ENCODE measurements at places on chromosomes 1 and 21.
A peak's percentile ranks its signal among the peaks of the same experiment; 100 is the strongest.

GRCh38 chr1:94609619-94610018 lies 68.1 kb upstream of the F3 start:
- no peak for DNase-seq

DNA sequence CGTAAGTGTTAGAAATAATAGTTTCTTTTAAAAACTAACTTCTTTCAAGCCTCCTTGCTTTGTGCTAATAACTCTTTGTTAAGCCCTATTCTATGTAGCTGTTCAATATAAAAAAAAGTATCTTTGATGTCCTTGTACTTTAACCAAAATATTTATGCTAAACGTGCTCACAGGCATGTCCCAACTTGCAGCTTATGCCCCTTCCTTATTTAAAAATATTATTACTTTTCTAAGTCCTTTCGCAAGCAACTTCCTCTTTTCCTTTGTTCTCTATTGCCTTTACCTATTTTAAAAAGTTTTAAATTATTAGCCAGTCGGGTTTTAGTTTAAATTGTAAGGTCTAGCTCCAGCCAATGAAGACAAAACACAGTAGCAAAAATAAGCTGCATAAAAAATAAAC lies 43.4 kb upstream of the NBPF3 start:
- DNase-seq = no peak

GRCh38 chr1:61781151-61781550 lies 38.9 kb downstream of the PATJ start:
- DNase-seq = no peak

DNA sequence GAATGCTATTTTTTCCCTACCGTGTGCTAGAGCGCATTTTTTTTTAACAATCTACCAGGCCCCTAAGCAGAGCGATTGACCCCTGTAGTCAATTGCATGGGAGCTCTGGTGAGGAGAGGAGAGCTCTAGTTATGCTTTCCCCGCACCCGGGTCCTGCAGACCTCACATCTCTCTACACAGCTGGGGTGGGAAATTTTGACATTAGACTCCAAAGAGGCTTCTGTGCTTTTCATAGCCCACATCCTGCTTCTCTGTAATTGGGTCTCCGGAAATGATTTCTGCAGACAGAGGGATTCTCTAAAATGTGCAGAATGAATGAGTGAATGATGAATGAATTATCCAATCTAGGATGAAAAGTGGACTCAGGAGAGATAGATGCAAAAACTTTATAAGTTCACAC lies 41.5 kb upstream of the DUSP10 start:
- no peak for DNase-seq

DNA sequence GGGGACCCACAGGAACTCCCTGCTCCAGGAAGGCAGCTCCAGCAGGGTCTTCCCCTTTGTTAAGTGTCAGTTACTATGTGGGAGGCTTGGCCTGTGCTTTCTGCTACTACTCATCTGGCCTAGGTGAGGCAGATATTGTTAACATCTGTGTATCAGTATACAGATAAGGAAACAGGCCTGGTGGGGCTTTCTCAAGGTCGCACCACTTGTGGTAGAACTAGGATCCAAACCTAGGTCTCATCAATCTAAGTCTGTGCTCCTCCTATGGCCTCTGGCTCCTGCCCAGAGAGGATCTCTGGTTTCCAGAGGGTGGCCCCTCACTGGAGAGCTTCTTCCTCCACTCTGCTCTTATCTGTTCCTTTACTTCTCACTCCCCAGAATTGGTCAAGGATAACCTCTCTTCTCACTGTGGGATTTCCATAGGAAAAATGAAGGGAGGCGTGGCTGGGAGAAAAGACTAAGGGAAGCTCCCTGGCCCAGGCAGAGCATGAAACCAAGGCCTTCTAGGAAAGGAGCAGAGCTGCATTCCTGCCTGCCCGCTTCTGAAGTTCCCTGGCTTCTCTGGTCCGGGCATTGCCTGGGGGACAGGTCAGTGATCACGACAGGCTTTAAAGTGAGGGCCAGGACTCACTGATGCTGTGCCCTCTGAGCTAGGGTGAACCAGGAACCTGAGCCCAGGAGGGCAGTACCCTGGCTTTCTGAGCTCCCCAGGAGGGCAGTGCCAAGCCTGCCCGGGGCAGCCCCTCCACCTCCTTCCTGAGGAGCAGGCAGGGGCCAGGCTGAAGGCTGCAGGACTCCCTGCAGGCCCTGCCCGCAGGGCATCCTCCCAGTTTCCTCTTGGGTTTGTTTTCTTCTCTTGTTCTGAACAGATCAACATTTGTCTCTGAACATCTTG lies 5.8 kb downstream of the KCNC4 start:
- no peak for DNase-seq

DNA sequence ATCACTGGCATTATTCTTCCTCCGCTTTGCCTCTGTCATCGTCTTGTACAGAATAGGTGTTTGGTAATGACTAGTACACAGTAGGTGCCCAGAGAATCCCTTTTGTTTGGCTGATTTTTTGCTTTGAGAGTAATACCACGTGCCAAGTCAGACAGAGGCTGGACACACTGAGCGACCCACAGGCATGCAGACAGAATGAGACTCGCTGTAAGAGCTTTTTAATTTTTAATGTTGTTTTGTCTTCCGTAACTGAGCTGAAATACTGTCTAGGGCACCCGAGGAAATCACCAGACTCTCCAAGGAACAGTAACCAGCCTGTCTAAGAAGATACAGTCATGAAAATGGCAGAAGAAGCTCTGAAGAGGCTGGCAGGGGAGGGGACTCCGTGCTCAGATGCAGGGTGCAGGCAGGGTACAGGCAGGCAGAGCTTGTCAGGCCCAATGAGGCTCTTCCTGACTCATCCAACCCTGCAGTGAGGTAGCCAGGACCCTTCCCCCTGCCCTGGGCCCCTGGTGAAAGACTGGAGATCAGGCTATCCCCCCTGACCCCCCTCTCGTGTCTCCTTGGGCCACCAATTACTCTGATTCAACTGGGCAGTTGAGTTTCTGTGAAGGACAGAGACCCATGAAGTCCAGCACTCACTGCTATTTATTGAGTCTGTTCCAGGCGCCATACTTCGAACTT lies 60.1 kb upstream of the ECE1 start:
- peak; percentile 64 for DNase-seq
